GM12878 (cell line): ENCODE measurements at places on chromosomes 6 and 20. TPM values are rescaled to one million over a fixed set of nuclear protein-coding genes. Genes with fewer than 3 reads are reported as not detected.

Gene PRND
- not detected in 2 replicates for total RNA-seq

Gene GPLD1
- total RNA-seq: 1.0 and 1.2 TPM in 2 replicates

Gene TSHZ2
- total RNA-seq: 0.27 and 0.36 TPM in 2 replicates

Gene HLA-A
- total RNA-seq: 928 and 1,003 TPM in 2 replicates

Gene SLC22A1
- total RNA-seq: 0.28 and 1.1 TPM in 2 replicates

Gene FUCA2
- 33.2 and 33.6 TPM in 2 replicates for total RNA-seq

Gene HLA-DOB
- total RNA-seq: 30.3 and 31.5 TPM in 2 replicates

Gene FAM184A
- 0.19 TPM in 1 of 2 replicates, not detected in the other for total RNA-seq

Gene HTR1E
- not detected in 2 replicates for total RNA-seq

Gene SRC
- total RNA-seq: 63.5 and 71.3 TPM in 2 replicates

Gene SPATA25
- total RNA-seq: 1.0 and 2.4 TPM in 2 replicates

Gene CCM2L
- not detected in 2 replicates for total RNA-seq

Gene OR2B6
- 0.77 and 1.7 TPM in 2 replicates for total RNA-seq

Gene DEFB116
- total RNA-seq: not detected in 2 replicates

Gene BTN1A1
- total RNA-seq: 1.1 and 1.5 TPM in 2 replicates

Gene GPR63
- total RNA-seq: 3.6 and 3.8 TPM in 2 replicates
